ENCODE measurements at places on chromosomes 3 and 15.

DNA sequence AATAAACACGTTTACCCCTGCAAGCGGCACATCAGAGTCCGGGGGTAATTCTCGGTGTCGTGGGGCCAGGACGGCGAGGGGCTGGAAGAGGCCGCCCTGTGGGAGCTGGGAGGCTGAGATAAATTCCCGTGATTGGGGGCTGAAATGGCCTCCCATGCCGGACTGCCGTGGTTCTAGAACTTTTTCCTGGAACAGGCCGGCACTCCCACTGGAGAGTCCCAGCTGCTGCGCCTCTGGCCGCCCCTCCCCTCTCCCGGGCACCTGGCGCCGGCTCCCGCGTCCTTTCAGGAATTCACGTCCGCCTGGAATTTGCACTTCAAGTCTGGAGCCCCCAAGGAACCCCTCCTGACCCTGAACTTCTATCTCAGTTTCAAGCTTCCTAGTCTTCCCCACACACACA lies 10.8 kb upstream of the LRRC2 start:
- DNase-seq = no peak

DNA sequence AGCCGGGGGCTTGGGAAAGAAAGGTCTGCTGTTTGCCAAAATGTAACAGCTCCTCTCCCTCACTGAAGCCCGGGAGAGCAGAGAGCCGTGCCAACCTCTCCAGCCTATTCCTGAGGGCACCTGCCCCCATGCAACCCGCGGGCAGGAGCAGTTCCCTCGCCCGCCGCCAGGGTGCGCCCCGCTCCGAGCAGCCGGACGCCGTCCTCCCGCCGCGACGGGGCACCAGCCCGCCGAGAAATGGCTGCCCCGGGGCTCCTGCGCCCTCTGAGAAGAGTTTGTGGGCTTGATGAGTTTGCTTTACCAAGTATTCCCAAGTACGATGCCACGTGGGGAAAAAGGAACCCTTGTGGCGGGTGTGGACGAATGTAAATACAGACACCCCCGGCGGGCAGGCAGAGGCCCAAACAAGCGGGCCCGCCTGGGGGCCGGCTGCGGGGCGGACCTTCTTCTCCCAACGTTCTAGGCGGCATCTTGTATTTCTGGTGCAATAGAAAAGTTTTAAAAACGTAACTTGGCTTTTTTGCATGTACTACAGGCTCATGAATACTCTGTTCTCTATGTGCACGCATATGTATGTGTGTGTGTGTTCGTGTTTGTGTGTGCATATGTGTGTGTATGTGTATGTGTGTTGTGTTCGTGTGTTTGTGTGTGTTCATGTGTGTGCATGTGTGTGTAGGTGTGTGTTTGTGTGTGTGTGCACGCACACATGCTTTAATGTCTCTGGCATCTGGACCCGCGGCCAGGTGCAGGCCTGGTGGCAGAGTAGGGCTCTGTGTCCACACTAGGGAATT lies 162.9 kb downstream of the CHSY1 start:
- DNase-seq = peak; percentile 63

- DNase-seq = no peak
These were observed 123.5 kb upstream of the SAMMSON start for GRCh38 chr3:69876073-69876472.

DNA sequence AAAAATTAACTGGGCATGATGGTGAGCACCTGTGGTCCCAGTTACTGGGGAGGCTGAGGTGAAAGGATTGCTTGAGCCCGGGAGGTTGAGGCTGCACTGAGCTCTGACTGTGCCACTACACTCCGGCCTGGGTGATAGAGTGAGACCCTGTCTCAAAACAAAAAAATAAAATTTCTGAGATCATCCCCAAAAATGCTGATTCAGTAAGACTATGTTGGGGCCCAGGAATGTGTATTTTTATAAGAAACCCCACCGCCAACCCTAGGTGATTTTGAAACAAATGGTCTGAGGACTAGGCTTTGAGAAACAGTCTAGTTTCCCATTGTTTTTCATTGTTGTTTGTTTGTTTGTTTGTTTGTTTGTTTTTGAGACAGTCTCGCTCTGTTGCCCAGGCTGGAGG lies 4.1 kb downstream of the SLC27A2 start:
- no peak for DNase-seq

GRCh38 chr3:126431103-126431534 lies 36.4 kb downstream of the CFAP100 start:
- DNase-seq = no peak

- DNase-seq = no peak
These were observed 60.8 kb downstream of the GPR156 start for GRCh38 chr3:120224237-120224636.

- no peak for DNase-seq
These were observed 206.9 kb upstream of the BHLHE40 start for GRCh38 chr3:4772171-4772804.

- no peak for DNase-seq
These were observed 51.2 kb downstream of the SLTM start for GRCh38 chr15:58882243-58882642.

DNA sequence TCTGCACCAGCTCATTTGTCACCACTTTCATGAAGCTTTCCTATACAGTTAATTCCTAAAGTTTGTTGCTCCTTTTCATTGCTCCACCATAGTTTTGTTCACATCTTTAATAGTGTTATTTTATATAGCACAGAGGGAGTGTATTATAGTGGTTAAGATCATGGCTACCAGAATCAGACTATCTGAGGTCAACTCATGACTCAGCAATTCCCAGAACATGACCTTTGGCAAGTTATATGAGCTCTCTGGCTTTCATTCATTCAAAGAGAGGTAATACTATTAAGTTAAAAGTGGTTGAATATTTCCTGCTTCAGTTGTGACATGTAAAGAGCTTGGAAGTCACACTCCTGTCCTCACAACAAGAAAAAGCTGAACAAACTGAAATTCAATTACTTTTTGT lies 1073.5 kb downstream of the NAALADL2 start:
- DNase-seq = no peak

DNA sequence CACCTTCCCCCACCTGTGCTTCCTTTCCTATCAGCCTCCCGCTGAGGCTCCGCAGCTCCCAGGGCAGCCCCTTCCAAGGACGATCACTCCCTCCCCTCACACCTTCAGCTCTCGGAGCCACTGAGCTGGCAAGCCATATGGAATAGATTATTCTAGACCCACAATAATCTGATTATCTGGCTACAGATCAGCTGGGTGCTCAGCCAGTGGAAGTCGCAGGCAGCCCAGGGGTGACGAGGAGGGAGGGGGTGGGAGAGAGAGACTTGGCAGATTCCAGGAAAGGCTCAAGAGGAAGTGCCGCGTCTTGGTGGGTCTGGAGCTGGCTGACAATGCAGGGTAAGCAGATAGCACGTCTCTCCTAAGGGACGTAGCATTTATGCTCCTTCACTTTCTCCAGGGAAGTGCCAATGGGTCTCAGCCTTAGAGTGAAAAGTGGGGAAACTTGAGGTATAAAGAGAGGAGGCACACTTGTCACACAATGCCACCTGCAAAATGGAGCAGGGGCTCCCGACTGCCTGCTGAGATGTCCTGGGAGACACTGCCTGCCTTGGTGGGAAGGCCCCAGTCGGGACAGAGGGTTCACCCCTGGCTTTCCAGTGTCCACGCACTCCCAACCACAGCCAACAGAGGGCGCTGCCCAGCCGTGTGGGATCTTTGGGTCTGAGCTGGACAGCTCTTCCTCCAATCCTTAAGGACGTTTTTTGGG lies 9.4 kb upstream of the MESP1 start:
- peak; percentile 78 for DNase-seq

GRCh38 chr3:7346364-7346763 lies 485.4 kb downstream of the GRM7 start:
- no peak for DNase-seq

- DNase-seq = peak; percentile 77
These were observed 1.5 kb downstream of the MRPL46 start for GRCh38 chr15:88465633-88466224.

- no peak for DNase-seq
These were observed 875.6 kb upstream of the ROBO1 start for GRCh38 chr3:80643421-80643820.

DNA sequence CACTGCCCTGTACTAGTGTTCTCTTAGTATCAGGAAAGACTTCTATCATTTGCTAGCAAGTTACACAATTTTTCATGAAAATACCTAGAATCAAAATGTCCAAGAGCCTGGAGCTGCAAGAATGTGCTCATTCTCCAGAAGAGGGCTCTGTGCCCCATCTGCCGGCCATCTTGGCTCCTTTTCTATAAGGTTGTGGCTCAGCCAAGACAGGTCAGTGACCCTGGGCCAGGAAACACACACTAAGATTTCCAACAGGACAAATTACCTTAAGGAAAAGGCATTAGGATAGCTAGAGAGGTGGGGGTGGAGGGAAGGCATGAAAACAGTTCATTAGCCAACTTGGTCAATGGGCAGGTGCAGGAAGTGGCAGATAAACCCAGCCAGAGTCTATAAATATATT lies 20.7 kb downstream of the TIMP4 start:
- DNase-seq = peak; percentile 62

DNA sequence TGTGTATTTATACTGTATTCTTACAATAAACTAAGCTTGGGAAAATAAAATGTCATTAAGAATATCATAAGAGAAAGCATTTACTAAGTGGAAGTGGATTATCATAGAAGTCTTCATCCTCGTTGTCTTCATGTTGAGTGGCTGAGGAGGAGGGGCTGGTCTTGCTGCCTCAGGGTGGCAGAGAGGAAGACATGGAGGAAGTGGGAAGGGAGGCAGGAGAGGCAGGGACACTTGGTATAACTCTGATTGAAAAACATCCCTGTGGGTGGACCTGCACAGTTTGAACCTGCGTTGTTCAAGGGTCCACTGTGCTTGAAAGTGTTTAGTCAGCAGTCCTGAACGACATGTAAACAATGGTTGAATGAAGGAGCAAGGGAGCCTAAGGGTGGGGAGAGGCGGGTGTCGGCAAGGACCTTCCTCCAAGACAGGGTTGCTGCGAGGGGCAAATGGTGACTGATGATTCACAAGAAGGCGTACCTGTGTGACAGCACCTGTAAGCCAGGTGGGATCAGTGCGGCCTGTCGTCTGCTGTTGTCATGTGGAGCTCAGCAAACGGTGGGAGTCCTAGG lies 103.8 kb upstream of the KLF13 start:
- no peak for DNase-seq

DNA sequence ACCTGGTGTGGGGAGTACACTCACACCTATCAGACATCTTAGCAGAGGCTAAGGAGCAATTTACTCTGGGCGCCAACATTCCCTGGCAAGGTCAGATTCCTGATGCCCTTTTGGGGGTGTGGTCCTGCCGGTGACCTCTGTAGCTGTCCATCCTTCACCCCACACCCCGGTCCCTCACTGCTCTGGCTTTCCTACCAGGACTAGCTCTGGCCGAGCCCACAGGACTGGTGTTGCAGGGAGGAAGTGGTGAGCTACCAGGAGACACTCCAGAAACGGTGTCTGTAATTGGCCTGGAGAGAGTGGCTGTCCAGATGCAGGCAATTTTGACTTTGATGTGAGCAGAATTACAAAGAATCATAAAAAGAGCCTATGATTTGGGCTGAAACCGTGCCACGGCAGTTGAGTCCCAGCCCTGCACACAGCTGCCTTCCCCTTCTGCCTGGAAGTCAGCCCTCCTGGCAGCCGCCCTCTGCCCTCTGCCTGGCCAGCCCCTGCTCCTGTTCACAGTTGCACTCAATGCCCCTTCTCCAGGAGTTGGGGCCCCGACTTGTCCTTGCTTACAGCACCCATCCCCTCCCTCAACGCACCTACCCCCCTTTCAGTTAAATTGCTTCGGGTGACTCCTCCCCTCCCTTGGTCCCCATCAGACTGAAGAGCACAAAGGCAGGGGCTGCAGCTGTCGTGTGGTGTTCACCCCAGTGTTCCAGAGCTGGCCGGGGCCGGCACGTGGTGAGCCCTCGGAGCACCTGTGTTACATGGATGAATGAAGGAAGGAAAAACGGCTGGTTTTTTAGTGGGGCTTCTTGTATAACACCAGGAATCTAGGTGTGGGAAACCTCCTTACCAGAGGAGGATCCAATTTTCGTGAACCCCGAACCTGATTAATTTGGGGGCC lies 80.2 kb upstream of the TPM1 start:
- DNase-seq = no peak

DNA sequence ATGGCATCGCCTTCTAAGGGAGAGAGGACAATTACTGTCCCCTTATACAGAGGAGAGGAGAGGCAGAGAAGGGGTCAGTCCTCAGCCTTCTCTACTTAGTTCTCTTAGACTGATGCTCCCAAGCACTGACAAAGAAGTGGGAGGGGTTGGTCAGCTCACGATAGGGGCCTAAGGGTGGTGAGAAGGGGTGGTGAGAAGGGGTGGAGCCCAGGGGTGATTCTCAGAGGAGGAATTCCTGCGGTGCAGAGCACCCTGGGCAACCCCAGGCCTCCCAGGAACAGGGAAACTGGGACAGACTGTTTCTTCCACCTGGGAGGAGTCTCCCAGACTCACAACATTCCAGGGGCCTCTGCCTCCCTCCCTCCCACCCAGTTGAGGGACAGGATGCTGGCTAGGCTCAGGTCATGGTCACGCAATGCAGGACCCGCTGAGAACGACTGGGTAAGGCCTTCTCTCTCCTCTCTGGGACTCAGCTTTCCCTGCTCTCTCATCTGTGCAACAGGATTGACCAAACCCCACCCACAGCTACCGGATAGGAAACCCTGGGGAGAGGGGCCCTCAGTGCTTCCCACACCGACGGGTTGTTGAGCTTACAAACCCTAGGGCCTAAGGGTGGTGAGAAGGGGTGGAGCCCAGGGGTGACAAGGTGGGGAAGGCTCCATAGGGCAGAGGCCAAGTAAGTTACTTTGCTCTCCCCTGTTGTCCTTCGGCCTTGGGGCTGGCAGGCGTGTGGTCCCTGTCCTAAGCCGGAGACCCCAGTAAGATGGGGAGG lies 1.5 kb downstream of the TPRA1 start:
- peak; percentile 93 for DNase-seq

GRCh38 chr15:67550522-67550921 lies 8.0 kb downstream of the MAP2K5 start:
- peak; percentile 60 for DNase-seq

DNA sequence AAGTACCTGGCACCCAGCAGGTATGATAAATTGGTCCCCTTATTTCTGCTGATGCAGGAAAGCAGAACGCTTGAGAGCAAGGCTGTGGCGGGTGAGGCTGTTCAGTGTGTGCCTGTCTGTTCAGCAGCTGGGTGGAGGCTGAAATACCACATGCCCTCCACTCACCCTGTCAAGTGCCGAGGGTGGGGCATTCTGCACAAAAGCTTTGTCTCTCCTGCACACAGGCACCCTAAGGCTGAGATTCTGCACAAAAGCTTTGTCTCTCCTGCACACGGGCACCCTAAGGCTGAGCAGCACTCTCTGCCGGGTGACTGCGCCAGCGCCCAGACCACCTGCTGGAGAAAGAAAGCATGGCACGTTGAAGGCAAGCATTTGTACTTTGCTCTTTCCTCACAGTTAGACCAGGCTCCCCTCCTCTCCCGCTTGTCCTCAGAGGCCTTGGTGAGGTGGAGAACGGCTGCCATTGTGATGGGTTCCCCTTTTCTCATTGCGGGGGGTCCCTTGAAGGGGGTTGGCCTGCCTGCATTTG lies 97.5 kb downstream of the BDH1 start:
- peak; percentile 50 for DNase-seq

GRCh38 chr15:94004697-94005096 lies 226.7 kb upstream of the MCTP2 start:
- DNase-seq = no peak

GRCh38 chr15:86611417-86612040 lies 531.9 kb downstream of the AGBL1 start:
- peak; percentile 36 for DNase-seq

- no peak for DNase-seq
These were observed 33.6 kb downstream of the ADAMTS17 start for GRCh38 chr15:100308213-100308600.

- no peak for DNase-seq
These were observed 4.7 kb downstream of the SLITRK3 start for GRCh38 chr3:165191491-165191890.

All from ELR (cell line).